ENCODE measurements at places on chromosomes 5 and 9.
A peak's percentile ranks its signal among the peaks of the same experiment; 100 is the strongest.

DNA sequence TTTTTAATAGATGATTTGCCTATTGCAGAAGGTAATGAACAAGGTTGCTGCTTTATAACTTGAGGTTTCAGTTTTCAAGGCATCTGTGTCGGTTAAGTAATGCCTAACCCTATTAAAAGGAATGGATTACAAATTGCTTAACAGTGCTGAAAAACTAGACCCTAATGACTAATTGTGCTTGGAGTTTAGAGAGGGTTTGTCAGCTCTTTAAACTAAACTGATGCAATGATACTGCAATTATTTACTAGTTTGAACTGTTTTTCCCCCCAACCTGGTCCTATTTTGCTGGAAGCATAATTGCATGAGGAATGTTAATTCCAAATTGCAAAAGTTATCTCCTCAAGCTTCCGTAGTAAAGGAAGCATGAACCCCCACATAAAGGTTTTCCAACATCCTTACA, 39.3 kb upstream of the TLX3 start:
- peak; percentile 14 for DNase-seq

- DNase-seq: no peak
These were observed 16.7 kb downstream of the PRLR start for GRCh38 chr5:35213608-35214007.

DNA sequence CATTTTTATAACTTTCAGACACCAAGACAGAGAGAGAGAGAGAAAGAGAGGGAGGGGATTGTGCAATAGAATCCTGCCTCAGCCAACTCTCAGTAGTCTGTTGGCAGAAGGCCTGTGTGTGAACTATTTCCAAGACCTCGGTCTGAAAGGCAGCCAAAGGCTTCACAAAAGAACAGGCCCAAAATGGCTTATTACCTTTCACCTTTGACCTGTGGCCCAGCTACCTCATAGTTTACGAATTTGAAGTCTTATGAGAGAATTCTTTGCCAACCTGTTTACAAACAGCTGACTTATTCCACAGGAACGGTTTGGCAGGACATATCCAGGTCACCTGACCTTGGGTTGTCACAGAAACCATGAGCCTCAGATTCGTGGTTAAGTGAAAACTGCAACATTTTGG, 48.6 kb downstream of the NR2F1-AS1 start:
- peak; percentile 93 for DNase-seq

DNA sequence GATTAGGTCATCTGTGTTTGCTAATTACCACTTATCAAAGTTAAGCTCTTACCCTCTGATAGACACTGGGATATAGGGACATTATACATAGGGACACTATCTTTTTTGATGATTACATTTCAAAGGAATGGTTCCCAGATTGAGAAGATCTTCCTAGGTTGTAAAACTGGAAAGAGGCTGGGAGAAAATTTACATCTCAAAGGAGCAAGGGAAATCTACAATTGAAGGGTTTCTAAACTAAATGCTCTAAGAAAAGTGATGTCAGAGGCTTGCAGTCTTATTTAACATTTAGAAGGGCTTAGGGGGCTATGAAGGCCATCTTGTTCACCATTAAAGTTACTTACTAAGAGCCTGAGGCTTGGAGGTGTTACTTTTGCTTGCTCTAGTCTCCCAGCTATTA, 242.8 kb downstream of the PRR16 start:
- DNase-seq: no peak

GRCh38 chr5:165576678-165577275, 2071.4 kb downstream of the MAT2B start:
- DNase-seq: no peak

DNA sequence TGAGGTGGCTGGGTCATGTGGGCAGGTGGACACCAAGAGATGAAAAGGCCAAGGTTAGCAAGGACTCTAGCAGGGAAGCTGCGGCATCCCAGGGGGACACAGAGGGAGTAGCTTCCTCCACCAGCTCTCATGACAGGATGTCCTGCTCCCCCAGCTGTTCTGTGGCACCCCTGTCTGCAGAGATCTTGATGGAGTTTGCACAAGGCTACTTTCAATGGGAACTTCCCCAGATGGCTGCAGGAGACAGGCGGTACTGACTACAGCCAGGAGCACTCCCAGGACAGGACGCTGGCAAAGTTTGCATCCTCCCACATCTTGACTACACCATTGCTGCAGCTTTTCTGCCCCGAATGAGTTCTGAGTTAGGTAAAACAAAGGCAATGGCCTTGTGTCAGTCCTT, 312.8 kb downstream of the TLE4 start:
- no peak for DNase-seq

DNA sequence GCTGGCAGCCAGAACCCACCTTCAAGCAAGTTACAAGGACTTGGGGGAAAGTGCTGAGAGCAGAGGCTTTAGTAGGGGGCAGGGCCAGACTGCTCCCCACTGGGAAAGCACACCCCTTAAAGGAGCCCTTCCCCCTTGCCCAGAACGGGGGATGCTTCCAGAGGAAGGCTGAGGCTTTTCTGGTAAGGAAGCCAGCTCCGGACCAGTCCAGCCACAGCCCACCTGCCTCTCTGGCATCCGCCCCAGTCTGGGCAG, 4.2 kb upstream of the DPM2 start:
- no peak for DNase-seq

DNA sequence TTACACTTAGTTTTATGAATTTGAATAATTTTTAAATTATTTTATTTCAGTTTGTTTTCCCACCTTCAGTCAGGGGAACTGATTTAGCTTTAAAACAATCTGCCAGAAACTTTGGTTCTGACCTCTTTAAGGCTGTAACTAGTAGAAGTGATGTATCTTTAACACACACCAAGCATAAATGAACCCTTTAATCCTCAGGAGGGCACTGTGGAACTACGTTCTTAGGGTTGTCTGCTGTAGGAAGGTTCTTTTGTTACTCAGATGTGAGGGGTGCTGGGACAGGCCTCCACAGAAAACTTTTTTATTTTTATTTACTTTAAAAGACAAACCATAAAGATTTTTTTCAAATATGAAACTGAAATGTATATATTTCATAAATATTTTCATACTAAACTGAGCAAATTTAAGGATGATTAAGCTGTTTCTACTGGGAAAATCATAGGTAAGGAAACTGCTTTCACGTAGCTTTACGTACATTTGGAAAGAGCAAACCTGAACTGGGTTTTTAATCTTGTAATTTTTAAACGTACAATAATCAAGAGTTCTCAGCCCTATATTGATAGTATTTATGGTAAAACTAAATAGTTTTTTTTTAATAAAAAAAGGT, 5.3 kb downstream of the KLF4 start:
- peak; percentile 55 for DNase-seq

GRCh38 chr9:131714821-131715220, 25.1 kb downstream of the RAPGEF1 start:
- DNase-seq: no peak

GRCh38 chr5:137453483-137454080, 45.5 kb downstream of the SPOCK1 start:
- peak; percentile 38 for DNase-seq

- DNase-seq: no peak
These were observed 1686.5 kb upstream of the ACO1 start for GRCh38 chr9:30697958-30698357.

Measured in astrocyte (in vitro differentiated cells and primary cell).